ENCODE measurements at places on chromosomes 11 and 22.

DNA sequence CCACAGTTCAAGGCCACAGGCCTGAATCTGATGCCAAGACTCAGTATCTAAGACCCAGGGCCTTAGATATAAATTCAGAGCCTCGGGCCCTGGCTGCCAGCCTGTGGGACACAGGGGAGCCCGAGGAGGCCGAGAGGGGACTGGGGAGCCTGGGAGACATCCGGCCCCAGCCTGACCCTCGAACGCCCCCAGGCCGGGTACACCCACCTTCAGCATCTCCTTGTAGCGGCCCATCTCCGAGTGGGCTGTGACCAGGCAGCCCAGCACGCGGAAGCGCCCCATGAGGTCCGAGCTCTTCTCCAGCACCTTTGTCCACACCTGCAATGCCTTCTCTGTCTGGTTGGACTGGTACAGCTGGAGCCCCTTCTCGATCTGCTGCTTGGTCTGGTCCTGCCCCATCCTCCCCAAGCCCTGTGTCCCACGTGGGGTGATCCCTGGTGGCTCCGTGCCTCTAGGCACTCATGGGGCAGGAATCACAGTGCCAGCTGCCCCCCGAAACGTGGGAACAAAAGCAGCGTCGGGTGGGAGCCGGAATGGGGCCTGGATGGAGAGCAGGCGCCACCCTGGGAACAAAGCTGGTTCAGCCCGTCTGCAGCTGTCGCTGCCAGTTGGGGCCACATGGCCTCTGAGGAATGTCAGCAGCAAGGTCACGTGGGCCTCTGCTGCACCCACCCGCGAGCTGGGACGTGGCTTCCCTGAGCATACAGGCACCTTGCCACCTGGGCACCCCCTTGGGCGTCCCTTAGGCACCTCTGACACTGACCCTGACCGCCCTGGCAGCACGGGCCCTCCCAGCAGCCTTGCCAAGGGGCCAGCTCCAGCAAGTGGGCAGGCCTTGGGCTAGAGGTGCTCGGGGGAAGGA is at the start of gene RAPSN:
Gene RAPSN (minus strand): TSS at position 571 of the 862 bp plus-strand sequence. CDS start 172 bp downstream, at position 399.
- no peak for DNase-seq

DNA sequence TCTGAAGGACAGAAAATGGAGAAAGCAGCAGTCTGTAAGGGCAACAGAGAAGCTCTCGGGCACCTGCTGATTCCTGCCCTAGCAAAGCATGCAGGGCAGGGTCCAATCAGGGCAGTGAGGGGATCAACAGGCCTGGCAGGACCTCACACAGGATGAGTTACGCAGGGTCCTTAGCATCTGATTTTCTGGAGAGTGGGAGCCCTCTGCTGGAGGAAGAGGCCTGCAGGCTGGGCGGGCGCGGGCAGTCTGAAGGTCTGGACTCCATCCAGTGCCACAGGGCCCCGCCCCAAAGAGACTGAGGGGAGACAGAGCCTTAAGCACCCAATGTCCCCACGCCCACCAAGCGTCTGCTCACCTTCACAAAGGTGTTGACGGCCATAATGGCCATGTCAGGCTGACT is 28.9 kb downstream of the AP1B1 start:
- no peak for DNase-seq

DNA sequence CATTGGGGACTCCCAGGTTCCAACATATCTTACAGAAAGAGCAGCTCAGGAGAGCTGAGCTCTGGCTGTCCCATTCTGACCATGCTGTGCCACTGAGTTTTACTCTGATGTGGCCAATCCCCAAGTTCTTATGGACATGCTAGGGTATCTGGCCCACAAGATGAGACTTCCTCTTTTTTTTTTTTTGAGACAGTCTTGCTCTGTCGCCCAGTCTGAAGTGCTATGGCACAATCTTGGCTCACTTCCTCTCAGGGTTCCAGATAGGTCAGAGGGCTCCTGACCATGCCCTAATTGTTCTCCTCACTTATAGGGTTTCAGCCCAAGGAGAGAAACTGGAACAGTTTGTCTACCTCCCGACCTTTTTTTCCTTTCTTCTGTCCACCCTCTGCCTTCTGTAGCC is 152.3 kb upstream of the CCDC90B start:
- no peak for DNase-seq

GRCh38 chr22:37697538-37697835 is 639 bp downstream of the TRIOBP start:
- DNase-seq, result no peak

DNA sequence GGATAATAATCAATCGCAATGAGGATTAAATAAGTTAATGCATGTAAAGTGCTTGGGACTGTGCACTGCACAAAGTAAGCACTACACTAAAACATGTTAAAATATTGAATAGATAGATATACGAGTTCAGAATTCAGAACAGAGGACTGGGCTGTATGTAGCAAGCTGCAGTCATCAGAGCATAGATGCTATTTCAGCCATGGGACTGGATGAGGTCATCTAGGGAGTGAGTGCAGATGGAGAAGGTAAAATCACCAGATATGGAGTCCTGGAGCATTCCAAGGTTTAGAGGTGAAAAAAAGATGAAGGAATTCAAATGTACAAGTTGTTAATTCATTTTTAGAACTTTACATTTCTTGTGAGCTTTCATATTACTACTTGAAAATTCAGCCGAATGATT is 347.5 kb upstream of the DDI1 start:
- no peak for DNase-seq

DNA sequence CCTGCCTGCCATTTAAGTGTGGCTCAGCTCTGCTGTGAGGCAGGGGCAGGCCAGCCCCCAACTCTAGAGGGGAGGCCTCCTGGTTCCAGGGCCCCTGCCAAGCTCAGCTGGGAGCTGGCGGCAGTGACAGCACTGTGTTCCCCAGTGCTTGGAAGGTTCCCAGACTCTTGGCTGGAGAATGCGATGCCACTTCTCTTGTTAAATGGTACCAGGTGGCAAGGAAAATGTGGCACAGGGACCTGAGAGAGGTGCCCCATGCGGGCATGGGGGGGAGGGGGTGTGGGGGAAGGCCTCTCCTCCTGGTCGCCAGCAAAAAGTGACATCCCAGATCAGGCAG is 8.4 kb upstream of the TNFRSF13C start:
- peak; percentile 13 for DNase-seq

DNA sequence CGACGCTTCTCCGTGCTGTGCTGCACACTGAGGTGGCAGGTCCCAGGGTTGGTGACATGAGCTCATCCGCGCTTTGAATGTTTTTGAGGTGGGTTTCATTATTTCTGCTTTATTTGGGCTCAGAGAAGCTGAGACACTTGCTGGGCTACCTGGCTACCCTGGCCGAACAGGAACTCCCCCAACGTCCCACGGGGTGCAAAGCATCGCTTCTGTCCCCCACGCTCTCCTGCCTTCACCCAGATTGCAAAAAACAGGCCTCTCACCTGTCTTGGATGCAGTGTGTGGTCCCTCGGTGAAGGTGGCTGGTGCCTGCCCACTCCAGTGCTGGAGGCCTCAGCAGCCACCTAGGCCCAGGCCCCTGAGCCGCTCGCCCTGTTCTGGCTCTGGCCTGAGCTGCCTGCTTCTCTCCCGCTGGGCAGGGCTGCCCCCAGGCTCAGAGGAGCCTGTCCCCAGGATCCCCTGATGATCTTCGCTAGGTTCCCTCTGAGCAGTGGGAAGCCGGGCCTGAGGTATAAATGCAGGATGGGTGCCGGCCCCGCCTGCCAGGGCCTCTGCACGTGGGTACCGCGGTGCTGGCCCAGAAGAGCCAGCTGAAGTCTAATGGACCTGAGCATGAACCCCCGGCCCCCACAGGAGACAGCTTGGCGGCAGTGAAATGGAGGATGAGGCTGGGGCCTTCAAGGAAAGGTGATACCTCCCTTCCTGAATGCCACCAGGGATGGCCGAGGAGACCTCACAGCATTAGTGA is 15.8 kb upstream of the MRGPRD start:
- no peak for DNase-seq
